Stimulated activated CD4-positive, alpha-beta T cell treated with anti-CD3 and anti-CD28 coated beads, Interleukin-1b, Interleukin-23, amount 100 ng/mL, for 24 hours (primary cell): ENCODE measurements at places on chromosomes 4 and X.

DNA sequence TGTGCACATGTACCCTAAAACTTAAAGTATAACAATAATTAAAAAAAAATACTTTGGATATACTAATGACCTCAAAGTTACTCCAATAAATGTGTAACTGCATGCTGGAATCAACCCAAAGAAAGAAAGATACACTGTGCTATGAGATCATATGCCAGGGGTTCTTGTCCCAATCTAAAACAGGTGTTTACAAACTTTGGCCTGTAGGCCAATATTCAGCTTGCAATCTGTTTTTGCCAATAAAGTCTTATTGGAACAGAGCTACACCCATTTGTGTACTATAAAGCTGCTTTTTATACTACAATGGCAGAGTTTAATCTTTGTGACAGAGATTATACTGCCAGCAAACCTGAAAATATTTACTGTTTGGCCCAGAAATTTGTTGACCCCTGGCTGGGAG, 138.8 kb upstream of the AFF2 start:
- DNase-seq, result no peak

DNA sequence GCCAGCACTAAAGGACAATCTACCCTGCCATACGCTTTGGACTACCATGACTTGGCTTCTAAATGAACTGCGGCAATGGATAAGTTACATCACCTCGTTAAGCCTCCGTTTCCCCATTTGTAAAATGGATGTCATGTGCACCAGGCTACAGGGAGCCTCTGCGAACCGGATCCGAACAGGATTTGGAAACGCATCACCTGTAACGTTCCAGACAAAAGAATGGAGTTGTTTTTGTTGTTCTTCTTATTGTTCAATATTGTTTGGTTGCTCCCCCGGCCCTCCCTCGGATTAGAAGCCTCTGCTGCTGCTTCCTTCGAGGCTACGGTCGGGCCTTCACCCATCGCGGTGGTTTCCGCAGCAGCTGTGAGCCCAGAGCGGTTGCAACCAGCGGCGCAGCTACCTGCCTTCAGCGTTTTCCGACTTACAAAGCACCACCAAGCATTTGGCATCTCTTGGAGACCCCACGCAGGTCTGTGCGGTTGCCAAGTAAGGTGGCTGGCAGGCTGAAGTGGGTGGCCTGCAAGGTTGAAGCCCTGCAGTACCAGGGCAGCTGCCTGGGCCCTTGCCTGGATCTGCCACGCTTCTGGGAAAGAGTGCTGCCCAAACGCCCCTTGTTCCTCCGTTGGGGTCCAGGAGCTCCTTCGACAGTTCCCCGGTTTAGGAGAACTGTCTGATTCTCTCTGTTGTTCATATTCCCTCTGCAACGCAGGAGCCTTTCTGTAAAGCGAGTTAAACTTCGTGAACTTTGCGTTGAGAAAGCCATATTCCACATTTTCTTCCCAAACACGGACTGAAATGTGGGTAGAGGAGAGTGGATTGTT, 7.1 kb downstream of the NKX3-2 start:
- DNase-seq, result no peak

DNA sequence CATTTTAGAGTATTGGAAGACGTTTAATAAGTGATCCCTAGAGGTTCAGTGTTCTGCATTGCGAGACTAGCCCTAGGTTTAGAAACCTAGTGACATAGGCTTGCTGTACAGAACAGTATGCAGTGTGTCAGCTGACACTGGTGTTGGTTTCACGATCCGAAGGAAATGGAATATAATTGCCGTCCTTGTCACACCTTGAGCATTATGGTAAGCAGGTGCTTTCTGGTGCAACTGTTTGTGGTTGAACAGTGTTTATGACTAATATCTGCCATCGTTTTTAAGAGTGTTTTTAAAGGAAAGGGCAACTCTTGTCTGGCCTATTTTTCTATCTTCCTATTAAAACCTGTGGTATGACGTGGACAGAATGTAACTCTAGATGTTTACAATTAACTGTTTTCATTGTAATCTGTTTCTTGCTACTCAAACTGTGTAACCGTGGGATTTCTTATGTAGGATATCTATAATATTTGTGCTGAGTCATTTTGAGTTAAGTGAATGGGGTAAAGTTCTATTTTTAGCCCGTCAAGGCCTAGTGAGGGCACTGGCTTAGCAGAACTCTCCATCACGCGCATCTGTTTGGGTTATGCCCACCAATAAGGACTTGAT, 53.8 kb upstream of the TBC1D14 start:
- DNase-seq, result no peak

- DNase-seq, result no peak
These were observed 7.7 kb downstream of the LUZP4 start for GRCh38 chrX:115297189-115297588.

GRCh38 chr4:70402762-70403161, 5.0 kb downstream of the OPRPN start:
- DNase-seq, result no peak

GRCh38 chrX:53950130-53950733, 94.0 kb downstream of the PHF8 start:
- no peak for DNase-seq

- DNase-seq, result no peak
These were observed 4.8 kb upstream of the SOX3 start for GRCh38 chrX:140509468-140510305.

DNA sequence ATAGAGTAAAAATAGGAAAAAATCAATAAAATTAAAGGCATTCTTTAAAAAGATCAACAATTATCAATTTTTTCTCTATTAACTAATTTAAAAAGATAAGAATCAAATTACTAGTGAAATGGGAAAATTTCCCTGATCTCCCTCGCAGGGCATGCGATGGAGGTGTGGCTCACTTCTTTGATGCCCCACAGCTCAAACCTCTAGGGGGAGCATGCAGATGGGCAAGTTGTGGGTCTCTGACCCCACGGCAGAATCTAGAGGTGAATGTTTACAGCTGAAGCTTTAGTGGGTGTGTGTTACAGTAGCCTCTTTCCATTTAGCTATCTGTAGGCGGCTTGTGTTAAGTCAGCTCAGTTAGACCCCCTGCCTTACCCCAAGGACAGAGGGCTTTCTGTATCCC, 1348.8 kb downstream of the PCDH18 start:
- no peak for DNase-seq

DNA sequence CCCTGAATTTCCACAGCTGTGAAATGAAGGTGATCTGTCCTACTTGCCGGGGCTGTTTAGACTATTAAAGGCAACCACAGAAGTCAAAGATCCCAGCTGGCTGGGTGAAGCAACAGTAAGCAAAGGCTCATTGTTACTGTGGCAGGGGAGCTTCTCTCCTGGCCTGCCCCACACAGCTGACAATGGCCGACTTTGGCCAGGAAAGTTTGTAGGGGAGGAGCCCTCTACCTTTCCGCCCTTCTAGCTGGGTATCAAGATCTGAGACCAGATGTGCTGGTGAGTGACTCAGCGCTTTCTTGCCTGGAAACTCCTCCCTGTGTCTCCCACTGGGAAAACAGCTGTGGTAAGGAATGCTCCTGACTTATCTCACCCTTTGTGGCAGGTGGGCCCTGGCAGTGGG, 21.1 kb downstream of the RASSF6 start:
- DNase-seq, result no peak

DNA sequence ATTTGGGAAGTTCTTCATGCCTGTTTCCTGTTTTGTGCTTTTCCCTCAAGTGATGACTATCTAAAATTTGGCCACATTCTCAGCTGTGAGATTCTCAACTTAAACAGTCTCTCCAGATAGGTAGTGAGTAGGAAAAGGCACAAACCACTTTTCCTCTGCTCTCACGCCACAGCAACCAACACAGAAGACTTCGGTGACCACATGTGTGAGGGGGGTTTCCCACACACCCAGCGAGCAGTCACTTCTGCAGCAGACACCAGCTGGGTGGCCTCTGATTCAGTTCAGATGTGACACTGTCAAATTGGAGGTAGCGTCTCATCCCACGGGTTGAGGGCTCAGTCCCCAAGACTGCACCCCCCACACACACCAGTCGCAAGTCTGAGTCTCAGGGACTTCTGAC, 25.1 kb upstream of the CLDN34 start:
- peak; percentile 40 for DNase-seq

DNA sequence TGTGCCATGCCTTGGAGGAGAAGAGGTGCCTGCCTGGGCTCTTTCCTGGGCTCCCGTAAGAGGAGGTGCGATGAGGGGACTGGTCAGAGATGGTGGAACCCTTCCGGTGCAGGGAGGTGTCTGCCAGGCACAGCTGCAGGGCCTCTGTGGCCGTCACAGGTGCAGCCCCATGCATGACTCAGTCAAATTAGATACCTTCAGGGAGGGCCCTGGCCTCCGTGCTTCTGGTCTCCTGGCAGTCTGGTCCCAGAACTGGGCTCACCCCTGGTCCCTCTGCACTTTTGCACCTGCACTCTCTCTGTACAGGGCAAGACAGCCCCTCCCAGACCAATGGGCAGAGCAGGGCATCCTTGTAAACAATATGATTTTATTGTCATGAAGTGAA, 49.9 kb upstream of the LRPAP1 start:
- no peak for DNase-seq

GRCh38 chr4:101123231-101123630, 224.1 kb downstream of the PPP3CA start:
- DNase-seq, result no peak

- DNase-seq, result no peak
These were observed 343.8 kb upstream of the CLNK start for GRCh38 chr4:11028334-11028733.

GRCh38 chr4:26223155-26223554, 97.7 kb upstream of the RBPJ start:
- DNase-seq, result no peak

DNA sequence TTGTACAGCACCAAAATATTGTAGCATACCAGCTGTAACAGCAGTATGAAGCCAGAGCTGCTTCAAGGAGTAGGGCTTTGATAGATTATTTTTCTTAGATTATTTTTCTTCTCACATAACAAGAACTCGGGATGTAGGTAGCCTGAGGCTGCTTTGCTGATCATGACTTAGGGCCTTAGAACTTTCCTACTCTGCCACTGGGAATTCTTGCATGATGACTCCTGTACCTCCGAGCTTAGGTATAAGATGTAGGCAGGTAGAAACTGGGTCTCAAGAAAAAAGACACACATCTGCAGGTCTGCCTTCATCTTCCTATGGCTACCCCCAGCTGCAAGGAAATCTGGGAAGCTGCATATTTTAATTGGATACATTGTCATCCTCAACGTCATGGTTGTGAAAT, 115.9 kb upstream of the PNPLA4 start:
- no peak for DNase-seq

GRCh38 chr4:10243856-10244255, 127.3 kb upstream of the WDR1 start:
- no peak for DNase-seq

DNA sequence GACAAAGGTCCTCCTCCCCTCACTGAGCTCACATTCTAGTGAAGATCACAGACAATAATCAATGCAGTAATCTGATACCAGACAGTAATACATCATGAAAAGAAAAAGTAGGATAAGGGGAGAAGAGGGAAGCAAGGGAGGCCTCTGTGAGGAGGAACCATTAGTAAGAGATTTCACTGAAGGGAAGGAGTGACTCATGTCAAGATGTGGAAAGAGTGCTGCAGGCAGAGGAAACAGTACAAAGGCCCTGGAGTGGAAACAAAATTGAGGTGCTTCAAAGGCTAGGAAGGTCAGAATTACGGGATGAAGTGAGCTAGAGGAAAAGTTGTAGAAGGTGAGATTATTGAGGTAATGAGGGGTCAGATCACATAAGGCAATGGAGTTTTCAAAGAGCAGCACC, 38.1 kb downstream of the LAMTOR3 start:
- no peak for DNase-seq

- no peak for DNase-seq
These were observed 147.7 kb downstream of the RASL11B start for GRCh38 chr4:53009824-53010223.

DNA sequence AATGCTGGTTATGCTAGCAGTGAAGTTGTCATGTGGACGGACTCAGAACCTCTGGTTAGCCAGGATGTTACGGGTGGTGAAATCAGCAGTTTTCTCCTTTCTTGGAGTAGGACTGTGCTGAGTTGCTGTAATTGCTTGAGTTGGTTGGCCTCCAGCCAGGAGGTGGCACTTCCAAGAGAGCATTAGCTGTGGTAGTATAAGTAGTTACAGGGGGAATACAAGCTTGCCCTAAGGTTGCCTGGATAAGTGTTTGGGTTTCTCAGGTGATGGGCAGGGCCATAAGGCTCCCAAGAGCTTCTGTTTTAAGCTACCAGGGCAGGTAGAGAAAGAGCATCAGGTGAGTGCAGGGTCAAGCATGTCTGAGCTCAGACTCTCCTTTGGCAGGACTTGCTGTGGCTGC, 103.0 kb downstream of the ZNF518B start:
- DNase-seq, result no peak

DNA sequence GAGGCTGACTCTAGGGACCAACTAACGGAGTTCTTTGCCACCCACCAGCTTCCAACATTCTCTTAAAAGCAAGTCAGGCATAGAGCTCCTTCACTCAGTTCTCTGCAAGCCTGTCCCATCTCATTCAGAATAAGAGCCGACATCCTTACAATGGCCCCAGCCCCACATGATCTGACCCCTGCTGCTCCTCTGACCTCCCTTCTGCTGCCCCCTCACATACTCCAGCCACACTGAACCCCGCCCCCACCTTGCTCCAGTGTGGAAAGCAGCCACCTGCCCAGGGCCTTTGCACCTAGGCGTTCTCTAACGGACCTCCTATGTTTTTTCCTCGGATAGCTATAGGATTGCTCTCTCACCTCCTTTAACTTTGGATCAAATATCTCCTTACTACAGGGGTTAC, 143.2 kb upstream of the ETNPPL start:
- no peak for DNase-seq
